Effector CD4-positive, alpha-beta T cell (primary cell): ENCODE measurements at places on chromosomes 3 and 15.

- DNase-seq = no peak
These were observed 14.7 kb upstream of the RYR3 start for GRCh38 chr15:33296050-33296449.

DNA sequence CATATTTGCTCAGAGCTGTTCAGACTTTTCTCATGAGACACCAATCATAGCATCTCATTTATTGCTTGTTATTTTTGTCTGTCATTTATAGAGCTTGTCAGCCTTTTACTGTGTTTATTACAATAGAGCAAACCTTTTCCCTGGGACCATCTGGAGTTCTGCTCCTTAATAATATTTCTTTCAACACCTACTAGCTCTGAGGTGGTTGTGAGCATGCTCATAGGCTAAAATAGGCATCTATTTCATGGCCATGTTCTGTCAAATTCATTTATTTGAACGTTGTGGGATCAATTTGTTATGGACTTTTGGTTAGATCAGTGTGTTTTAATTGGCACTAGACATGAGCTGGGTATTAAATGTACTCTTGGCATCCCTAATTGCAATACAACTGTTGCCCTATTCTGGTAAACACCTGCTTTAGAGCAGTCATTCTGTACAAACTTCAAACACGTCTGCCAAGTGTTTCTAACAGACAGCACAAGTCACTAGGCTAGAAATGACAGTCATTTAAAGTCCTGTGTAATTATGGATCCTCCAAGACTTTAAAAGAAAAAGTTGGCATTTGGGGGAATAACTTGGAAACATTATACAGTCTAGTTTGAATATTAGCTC, 766.3 kb downstream of the ZNF385D start:
- no peak for DNase-seq

DNA sequence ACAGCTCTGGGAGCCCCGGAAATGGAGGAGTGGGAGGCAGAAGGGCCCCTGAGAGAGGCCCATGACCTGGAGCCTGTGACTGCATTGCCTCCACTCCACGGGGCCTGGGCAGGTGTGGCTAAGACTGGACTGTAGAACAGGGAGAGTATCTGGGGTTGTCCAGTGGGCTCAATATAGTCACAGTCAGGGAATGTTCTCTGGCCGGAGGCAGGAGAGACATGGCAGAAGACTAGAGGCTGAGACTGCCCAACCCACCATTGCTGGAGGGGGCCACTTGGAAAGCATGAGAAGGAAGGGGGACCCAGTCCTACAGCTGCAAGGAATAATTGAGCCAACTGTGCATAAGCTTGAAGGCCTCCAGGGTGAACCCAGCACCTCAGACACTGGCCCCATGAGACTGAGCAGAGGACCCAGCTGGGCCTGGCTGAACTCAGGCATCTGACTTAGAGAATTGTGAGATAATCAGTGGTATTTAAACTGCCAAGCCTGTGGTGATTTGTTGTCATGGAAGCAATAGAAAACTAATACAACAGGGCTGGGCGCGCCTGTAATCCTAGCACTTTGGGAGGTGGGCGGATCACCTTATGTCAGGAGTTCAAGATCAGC, 33.1 kb downstream of the NIPA2 start:
- no peak for DNase-seq

DNA sequence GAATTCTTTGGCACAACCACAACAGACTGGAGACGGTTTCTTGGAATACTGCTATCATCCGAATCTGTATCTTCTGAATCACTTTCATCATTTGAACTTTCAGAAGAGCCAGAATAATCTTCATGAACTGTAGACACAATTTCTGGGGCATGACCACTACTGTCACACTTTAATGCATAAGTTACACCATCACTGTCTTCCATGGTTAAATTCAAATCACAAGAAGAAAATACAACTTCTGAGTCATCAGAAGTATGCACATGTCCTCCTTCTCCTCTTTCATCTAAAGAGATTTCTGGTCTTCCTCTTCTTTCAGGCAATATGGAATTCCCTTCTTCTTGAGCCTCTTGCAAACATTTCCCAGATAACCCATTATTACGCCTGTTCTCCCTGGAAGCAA, 42.5 kb downstream of the SETD2 start:
- no peak for DNase-seq

- DNase-seq = no peak
These were observed 119.7 kb downstream of the AQP9 start for GRCh38 chr15:58257776-58258325.

- DNase-seq = no peak
These were observed 66.5 kb downstream of the PLXNA1 start for GRCh38 chr3:127049393-127049792.

DNA sequence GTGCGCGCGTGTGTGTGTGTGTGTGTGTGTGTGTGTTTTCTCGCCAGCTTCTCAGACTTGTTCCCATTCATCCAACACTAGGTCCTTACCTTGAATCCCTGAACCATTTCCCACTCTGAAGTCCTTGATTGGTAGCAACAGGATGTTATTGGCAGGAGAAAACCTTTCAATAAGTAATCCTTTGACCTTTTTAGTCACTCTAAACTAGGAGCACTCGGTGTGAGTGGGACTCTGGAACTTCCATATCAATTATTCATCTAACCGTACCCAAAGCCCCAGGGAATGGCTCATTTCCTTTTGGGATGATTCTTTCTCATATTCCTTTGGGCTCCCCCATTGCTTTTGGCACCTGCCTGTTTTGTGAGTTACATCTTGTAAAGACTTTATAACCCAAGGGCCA, 140.2 kb upstream of the SPRED1 start:
- no peak for DNase-seq
